NCI-H226 (cell line): ENCODE measurements at places on chromosomes 5 and 9.
A peak's percentile ranks its signal among the peaks of the same experiment; 100 is the strongest.

- DNase-seq, result no peak
Measured at GRCh38 chr5:52674815-52675545, 112.7 kb upstream of the ITGA1 start.

DNA sequence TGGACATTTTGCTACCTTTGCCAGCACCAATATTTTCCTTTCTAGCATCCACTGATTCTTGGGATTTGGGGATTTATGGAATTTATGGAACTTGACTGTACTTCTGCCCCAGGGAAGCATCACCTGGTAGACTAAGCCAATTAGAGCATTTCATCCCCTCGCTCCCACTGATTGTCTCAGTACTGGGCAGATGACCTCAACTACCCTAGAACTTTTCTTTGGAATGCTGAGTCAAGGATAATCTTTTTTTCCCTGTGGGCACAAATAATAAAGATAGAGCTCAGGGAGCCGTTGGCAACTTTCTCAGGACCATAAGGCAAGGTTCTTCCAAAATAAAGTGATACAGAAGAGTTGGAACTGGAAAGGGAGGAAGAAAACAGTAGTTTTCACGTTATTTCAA, 438.4 kb downstream of the PLK2 start:
- peak; percentile 80 for DNase-seq

GRCh38 chr5:136242611-136243010, 49.6 kb upstream of the SMIM32 start:
- DNase-seq, result no peak

DNA sequence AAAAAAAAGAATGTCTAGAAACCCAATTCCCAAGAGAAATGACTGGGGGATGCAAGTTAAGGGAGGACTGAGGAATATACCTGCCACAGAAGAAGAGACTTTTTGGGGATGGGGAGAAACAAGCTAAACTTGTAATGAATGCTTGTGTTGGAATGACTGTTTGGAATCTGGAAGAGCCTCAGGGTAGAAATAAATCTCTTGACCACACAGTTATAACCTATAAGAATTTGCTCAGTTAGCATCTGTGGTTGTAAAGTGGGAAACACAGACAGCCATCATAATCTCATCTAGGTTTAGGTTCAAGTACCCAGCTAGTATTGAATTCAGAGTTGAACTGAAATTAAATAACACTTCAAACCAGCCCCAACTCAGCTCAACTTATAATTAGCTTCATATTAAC, 678.3 kb upstream of the CHD1 start:
- peak; percentile 43 for DNase-seq

- no peak for DNase-seq
Measured at GRCh38 chr5:14343376-14343775, 200.2 kb downstream of the TRIO start.

DNA sequence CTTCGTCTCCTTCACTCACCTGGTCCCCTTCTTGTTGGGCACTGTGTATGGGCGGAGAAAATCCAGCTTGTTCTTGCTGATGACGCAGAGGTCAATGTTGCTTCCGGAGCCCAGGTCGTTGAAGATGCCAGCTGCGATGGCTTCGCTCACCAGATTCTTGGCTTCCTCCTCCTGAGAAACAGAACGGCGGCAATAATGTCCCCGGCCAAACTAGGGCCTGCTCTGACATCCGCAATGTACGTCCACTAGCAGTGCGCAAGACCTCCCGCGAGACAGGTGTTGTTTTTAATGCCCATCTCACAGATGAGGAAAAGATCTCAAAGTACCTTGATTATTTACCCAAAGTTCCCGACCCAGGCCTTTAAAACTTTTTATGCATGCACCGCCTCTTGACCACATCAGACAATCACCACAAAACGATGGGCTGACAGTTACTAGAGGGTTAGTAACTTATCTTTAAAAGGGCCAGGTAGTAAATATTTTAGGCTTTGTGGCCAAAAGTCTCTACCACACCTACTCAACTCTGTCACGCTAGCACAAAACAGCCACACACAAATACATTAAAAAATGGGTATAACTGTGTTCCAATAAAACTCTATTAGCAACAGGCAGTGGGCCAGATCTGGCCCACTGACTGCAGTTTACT, 58.4 kb downstream of the PSMB7 start:
- DNase-seq, result no peak

DNA sequence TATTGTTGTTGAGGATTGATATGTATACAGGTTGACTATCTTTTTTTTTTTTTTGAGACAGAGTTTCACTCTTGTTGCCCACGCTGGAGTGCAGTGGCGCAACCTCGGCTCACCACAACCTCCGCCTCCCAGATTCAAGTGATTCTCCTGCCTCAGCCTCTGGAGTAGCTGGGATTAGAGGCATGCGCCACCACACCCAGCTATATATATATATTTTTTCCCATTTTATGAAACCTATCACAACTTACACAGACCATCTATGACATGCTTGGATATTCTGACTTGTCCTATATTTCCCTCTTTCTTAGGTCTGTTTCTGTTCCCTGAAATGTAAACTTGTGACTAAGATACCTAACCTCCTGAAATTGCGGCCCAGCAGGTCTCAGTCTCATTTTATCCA, 5.0 kb downstream of the CD14 start:
- DNase-seq, result no peak

DNA sequence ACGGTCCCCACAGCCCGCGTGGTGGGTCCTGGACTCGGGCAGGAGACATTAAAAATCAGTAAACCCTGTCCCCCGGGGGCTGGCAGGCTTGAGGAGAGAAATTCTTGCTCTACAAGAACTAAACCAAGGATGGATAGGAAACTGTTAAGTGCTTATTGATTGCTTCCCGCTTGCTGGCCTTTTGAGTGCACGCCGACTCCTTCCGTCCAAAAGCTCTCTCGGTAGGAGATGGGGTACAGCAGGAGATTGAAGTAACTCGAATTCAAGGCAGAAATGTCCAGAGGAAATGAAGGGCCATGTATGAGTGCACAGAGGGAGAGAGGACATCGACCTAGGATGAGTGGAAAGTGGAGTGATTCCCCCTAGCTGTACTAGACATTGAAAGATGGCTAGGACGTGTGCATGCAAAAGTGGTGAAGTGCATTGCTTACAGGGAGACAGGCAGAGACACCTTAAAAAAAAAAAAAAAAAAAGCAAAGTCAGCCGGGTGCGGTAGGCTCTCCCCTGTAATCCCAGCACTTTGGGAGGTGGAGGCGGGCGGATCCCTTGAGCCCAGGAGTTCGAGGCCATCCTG, 923 bp downstream of the RECK start:
- no peak for DNase-seq

DNA sequence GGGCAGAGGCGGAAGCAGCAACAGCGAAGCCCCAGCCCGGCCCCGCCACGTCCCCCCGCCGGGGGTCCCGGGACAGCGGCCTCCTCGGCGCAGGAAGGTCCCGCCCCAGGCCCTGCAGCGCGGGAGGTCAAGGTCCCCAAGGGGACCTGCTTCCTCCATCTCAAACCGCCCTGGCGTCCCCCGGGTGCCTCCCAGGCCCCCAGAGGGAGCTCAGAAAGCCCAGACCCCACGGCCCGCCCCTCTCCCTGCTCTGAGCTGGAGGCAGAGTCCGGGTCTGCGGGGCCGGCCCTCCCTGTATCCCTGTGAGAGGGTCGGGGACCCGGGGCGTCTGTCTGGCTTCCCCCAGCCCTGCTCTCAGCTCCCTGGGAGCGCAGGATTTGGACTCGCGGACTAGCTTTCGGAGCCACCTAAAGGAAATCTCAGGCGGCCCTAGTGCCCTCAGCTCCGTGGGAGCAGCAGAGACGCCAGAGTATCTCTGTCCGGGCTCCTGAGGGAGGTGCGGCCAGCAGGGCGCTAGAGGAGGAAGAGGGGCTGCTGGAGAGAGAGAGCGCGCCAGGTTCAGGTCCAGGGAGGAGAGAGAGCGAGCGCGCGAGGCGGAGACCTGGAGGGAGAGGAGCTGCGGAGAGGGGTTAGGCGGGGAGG, 30.7 kb downstream of the EXOC3 start:
- DNase-seq, result peak; percentile 24

GRCh38 chr9:128084746-128085145, 16.7 kb downstream of the SLC25A25 start:
- DNase-seq, result no peak

DNA sequence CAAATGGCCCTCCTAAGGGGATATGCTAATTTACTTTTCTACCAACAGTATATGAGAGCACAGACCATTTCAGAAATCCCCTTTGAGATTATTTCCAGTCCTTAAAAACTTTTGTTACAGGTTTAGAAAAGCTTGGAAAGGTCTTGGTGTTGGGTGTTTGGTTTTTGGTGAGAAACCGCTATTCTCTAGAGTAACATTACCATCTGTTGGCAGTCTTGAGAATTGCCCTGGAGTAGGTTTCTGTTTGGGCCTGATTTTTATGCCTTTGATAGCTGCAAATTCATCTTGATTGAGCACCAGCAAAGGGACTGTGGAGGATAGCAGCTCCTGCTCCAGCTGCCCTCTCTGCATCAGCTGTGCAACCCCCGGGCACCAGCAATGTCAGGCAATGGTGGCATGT, 8.0 kb downstream of the NUDT2 start:
- DNase-seq, result no peak

DNA sequence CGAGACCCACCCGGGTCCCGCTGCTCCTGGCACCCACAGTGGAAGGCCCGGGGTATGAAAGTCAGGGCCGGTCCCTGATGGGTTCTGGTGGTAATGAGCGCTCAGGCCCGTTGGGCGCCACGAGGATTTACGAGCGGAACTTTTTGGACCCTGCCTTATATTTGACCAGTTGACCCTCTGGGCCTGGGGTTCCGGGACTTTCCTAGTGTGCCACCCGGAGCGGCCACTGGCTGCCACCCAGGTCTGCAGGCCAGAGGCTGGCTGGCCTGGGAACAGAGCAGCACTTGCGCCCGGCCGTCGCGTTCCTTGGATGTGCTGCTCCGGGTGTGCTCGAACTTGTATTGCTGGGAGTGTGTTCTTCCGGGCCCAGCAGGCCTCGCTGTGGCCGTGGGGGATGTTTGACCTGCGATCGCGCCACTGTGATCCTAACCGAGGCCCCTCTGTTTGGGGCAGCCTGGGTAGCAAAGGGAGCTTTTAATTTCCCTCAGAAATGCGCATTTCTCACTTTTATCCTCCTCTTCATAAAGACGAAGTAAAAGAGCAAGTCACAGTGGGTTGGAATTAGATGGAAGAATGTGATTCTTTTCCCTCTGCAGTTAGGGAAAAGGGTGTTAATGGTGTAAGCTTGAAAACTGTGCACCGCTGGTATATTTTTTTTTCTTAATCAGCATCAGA, 1.2 kb downstream of the F2RL1 start:
- no peak for DNase-seq

DNA sequence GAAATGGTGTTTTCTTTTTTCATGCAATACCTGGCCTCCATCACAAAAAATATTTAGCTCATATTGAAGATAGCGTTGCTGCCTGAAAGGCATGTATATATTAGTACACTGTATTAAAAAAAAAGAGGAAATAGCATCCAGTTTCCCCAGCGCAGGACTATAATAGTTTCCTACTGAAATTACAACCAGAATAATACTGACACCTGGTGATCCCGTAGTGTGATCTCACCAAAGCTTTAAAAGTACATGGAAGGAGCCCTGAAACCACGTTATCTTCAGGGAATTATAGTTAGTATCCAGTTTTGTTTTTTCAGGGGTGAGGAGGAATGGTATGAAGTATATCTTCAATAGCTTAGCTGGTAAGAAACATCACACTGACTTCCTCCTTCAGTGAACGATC, 264.9 kb downstream of the CD180 start:
- no peak for DNase-seq

GRCh38 chr9:122302237-122303093, 37.8 kb downstream of the MRRF start:
- DNase-seq, result no peak

- no peak for DNase-seq
Measured at GRCh38 chr9:14561929-14562405, 131.3 kb downstream of the ZDHHC21 start.

DNA sequence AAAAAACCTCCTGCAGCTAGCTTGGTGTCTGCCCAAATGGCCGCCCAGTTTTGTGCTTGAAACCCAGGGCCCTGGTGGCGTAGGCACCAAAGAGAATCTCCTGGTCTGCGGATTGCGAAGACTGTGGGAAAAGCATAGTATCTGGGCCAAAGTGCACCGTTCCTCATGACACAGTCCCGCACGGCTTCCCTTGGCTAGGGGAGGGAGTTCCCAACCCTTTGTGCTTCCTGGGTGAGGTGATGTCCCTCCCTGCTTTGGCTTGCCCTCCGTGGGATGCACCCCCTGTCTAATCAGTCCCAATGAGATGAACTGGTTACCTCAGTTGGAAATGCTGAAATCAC, 83.0 kb upstream of the JAK2 start:
- no peak for DNase-seq

DNA sequence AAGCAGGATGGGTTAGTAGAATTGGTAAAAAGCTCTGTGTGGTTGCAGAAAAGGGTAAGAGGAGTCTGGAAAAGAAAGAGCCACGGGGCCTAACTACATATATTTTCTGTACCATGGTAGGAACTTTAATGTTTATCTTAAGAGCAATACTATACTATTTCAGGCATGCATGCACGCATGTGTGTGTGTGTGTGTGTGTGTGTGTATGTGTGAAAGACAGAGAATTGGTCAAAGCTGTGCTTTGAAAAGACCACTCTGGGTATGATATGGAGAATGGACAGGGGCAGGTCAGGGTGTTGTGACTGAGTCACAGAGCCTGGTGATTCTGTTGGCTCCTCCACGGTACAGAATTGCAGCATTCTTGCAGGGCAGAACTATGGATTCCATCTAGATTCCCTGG, 339.3 kb downstream of the SLIT3 start:
- DNase-seq, result no peak

- DNase-seq, result no peak
Measured at GRCh38 chr9:137077758-137078693, 709 bp downstream of the UAP1L1 start.

- no peak for DNase-seq
Measured at GRCh38 chr5:173629628-173630027, 13.2 kb upstream of the BOD1 start.

DNA sequence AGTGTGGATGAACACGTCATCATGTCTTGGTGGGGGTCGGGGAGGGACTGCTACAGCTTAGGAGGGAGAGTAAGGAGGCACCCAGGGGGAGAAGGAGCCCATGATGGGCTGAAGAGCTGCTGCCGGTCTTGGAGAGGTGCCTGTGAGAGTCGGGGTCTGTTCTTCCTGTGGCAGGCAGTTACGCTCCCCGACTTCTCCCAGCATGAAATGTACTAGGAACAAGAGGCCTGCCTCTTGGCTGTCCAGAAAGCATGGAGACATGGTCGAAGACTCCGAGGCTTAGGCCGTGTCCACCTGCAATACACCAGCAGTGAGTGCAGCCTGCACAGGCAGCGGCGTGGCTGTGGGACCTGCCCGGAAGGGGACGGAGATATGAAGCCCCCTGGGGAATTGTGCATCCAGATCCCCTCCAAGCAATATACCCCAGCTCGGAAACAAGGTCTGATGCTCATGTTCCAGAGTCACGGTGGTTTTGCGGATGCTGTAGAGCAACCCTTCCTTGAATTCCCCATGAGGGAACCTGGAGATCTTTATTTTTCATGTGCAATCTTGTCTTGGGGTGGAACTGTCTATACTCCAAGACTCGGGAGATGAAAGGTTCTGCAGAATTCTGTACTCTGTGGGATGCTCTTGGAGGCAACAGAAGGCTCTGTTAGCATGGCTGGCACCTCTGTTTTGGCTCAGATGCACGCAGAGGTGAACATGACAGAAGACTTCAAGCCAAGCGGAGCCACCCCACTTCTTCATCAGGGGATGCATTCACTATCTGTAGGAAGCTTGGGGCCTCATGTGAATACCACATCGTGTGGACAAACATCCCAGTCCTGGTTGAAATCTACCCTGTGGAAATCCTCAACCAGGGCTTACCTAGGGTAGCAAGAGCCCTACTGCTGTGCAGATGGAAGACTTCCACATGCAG, 374.9 kb upstream of the IRX4 start:
- no peak for DNase-seq
